H54 (cell line): ENCODE measurements at places on chromosomes 11 and 22.

DNA sequence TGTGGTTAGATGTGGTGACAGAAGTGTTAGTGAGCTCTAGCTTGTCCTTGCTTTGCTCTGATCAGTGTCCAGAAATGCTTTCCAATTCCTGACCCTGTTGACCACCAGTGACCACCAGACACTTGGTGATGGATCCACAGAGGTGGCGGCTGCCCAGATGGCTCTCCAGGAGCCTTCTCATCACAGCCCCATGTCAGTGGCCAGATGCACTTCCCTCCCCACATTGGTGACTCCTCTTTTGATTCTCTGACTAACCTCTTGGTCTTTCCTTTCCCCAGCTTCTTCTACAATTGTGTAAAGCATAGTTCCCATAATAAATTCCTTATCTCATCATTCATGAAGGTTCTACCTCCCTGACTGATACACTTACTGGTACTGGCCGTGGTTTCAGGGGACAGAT, 40.1 kb upstream of the CXCR5 start:
- no peak for DNase-seq

- DNase-seq, result no peak
These were observed 187.9 kb downstream of the ETS1 start for GRCh38 chr11:128399251-128400121.

DNA sequence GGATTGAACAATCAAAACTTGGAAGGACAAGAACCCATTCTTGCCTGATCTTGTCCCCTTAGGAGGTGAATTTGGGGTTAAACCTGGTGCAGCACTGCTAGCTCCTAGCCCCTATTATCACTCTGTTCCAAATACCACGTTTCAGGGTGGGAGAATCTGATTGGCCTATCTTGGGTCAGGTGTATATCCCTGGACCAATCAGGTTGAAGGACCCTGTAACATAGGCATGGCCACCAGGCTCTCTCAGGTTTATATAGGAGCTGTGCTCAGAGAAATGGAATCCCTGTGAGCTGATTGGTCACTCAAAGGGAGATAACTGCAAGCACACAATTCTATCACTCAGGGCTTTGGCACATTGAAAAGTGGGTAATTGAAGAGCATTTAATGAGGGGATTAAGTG, 26.6 kb upstream of the AMPD3 start:
- DNase-seq, result no peak

DNA sequence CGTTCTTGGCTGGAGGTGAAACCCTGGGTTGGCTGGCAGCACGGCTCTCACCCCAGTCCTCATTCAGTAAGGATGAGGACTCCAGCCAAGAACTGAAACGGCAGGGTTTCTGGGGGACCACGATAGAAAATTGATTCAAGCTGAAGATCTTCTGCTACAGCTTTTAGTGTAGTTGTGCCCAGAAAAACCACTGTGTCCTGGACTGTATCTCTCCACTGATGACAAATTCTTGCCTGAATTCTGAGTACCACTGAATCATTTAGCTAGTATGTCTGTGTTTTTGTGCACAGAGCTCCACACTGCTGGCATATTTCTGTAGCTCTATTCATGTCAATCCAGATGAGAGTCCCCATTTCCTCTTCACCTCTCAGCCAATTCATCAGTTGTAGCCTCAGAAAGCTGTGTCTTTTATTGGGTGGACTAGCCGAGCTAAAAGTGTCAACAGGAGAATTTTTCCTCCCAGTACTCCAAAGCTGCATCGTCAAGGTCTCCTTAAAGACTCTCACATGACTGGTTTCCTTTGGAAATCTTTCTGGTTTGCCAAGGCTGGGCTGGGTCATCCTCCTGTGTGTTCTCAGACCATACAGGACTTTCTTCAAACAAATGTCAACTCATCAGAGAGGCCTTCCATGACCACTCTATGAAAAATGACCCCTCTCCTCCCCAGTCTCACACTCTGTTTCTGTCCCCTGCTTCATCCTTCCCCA, 144.6 kb downstream of the LDLRAD3 start:
- DNase-seq, result no peak

DNA sequence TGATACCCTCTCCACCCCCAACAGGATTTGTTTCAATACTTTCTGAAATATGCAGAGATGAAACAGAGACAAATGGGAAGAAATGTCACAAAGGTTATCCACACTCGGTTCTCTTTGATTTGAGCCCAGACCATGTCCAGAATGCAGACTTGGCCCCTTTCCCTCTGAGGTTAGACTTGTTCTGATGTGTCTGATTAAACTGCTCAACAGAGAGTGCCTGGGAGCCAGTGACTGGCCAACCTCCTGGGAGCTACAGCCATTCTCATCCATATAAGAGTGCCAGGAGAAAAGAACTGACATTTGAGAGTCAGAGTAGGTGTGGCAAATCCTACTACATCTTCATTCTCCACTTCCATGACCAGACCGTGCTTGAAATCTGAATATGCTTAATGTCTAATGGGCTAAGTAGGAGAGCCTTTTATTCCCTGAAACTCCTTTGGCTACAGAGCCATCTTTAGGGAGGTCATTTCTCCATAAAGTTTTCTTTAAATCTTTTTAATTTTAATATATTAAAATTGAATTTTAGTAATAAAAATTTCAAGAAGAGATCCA, 201.4 kb downstream of the BLID start:
- no peak for DNase-seq

- no peak for DNase-seq
These were observed 36.1 kb downstream of the ME3 start for GRCh38 chr11:86636275-86636674.

- no peak for DNase-seq
These were observed 273.5 kb downstream of the ST3GAL4 start for GRCh38 chr11:126628790-126629621.

DNA sequence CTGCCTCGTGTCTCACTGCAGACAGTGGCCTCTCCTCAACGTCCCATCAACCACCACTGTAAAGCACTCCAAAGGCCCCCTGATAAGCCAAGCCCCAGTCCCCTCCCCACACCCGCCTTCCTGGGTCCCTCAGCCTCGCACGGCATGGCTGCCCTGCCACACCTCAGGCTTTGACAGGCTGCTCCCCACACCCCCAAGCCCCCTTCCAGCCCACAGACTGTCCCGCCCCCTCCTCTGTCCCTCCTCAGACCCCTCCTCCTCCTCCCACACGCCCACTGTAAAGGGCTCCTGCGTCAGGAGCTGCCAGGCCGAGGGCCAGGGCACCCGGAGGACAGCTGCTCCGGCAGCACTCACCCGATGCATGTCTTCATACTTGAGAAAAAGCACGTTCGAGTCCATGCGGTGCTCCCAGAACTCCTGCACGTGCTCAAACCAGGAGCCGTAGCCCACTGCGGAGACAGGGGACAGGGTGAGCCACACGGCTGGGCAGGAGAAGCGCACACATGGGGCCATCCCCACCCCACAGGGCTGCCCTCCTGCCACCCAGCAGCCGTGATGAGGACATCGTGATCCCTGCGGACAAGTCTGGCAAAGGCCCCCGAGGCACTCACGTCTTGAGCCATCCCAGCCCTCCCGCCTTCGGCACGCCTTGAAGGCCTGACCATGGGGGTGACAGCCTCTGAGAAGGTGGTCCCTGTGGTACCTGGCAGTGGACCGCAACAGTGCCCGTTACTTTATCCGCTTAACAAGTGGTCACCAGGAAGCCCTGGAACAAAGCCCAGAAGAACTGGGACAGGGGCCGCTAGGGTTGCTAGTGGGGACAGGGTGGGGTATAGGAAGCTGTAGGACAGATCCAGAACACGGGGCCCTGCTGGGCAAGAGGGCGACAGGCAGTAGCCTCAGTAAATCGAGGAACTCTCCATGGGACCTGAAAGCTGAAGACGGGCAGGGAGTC, 21.5 kb upstream of the EFCAB6 start:
- no peak for DNase-seq

- no peak for DNase-seq
These were observed 181.8 kb downstream of the CSNK2A3 start for GRCh38 chr11:11171285-11171684.

DNA sequence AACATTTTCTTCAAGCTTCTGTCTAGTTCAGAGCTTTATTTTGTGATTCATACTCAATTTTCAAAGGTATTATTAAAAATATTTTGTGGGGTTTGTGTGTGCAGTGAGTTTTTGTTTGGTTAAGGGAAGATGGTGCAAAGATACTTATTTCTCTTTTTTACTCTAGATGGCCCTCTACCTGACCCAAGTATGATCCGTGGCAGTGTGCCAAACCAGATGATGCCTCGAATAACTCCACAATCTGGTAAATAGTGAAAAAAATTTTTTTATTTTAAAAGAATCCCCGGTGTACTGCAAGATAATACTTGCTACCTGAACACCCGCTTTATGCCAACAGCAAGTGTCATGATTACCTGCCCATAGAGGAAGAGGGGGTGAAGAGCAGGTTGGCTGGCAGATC, 54.2 kb downstream of the EP300 start:
- no peak for DNase-seq

DNA sequence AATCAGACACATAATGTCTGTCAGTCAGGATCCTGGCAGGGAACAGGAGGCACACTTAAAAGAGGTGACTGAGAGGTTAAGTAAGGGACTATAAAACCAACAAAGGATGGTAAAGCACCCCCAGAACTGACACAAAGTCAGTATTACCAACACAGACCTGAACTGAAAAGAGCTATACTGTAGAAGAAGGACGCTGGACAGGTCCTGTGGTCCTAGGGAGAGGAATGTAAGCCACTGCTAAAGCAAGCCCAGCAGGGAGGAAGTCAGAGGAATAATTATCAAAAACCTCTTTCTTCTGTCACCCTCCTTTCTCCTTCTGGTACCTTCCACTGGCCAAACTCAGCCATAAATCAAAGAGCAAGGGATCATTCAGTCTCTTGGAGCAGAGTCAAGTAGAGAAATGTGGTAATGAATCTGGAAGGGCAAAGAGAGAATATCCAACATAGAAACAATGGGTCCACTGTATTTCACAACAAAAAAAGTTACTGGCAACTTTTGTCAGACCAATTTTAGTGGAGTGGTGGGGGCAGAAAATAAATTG, 33.4 kb upstream of the ANGPTL5 start:
- DNase-seq, result no peak

GRCh38 chr22:40265783-40266182, 80.5 kb upstream of the ADSL start:
- no peak for DNase-seq

- DNase-seq, result no peak
These were observed 13.8 kb upstream of the TEF start for GRCh38 chr22:41367680-41368542.

- no peak for DNase-seq
These were observed 745 bp upstream of the FAM118A start for GRCh38 chr22:45308957-45309421.

- no peak for DNase-seq
These were observed 8.3 kb downstream of the TP53AIP1 start for GRCh38 chr11:128934351-128934750.

DNA sequence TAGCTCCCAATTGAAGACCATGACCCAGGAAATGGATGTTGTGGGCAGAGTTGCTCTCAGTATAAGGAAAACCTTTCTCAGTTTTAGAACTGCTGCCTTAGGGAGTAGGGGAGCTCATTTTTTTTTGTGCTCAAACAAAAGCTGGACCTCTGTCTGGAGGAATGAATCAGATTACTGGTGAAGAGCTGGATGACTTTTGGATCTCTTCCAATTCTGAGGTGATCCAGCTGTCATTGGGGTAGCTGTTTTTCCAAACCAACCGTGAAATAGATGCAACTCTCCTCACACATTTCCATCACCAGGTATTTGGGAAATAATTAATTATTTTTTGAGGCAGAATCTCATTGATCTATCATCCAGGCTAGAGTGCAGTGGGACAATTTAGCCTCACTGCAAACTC, 251.3 kb upstream of the PLET1 start:
- DNase-seq, result no peak

GRCh38 chr11:22666325-22666687, at the start of gene GAS2:
GAS2 (plus strand) TSS chr11:22666611; CDS start chr11:22674870, 8,259 bp downstream.
- DNase-seq, result no peak

DNA sequence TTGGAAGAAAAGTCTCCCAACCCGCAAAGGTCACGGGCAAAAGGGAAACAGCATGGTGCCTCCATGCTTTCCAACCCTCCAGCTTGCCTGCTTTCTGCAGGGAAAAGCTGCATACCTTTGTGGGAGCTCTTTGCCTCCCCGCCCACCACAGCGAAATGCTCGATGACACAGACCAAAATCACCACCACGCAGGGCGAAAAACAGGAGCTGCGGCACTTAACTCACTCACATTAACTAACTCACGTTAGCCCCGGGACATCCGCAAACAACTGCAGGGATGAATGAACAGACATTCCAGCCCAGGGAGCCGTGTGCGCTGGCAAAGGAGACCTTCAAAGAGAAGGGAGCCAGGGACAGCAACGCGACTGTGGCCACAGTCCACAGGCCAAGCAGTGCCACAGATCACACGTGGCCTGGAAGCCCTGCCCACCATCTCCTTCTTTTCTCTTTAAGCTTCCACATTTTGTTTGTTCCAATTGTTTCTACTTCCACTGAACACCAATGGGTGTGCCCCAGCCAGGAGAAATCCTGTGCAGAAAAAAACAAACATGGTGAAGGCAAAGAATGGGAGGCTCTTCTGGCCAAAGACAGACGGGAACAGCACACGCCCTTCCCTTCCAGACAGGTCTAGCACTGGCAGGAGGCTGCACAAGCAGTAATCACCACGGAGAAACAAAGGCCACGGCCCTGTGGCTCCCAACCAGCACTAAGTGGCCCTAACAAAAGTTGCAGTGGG, 39.3 kb downstream of the DUSP8 start:
- DNase-seq, result no peak

- DNase-seq, result no peak
These were observed 122.7 kb upstream of the TRPC6 start for GRCh38 chr11:101706541-101706940.

- no peak for DNase-seq
These were observed 73.9 kb downstream of the CTTN start for GRCh38 chr11:70472240-70472639.

GRCh38 chr11:43574949-43575912, 105.3 kb upstream of the HSD17B12 start:
- no peak for DNase-seq

DNA sequence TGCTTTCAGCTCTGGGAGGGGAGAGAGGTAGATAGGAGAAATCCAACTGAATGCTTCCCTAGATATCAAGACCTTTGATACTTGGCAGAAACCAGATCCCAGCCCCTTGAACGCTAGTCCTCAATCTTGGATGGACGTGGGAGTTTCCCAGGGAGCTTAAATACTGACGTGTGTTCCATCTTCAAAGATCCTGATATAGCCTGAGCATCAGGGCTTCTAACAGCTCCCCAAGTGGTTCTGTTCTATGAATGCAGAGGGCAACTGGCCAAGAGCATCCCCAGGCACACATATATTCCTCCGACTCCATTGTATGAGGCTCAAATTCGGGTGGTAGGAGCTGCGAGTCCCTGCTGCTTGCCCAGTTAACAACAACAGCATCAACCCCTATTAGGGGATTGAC, 8.7 kb upstream of the ACCS start:
- no peak for DNase-seq

GRCh38 chr22:38162881-38163843, 18.5 kb downstream of the PLA2G6 start:
- no peak for DNase-seq

GRCh38 chr22:31102441-31103081, 4.8 kb downstream of the SELENOM start:
- DNase-seq, result peak; percentile 58
